ENCODE measurements at places on chromosomes 4 and X.

DNA sequence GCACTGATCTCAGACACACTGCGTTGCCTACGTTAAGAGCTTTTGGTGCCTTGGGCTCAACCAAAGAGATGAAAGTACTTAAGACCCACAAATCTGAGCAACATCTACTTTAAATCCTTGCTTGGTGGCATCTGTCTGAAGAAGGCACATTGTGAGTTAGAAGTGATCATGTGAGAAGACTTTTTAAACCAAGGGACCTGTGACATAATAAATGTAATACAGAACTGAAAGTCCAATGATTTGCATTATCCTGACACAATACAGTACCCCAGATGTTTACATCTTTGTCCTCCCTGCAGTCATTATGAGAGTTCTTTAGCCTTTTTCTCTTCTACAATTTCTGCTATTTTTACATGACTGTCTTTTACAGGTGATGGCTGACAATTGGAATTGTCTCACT is 96.7 kb upstream of the FTHL17 start:
- DNase-seq: no peak

DNA sequence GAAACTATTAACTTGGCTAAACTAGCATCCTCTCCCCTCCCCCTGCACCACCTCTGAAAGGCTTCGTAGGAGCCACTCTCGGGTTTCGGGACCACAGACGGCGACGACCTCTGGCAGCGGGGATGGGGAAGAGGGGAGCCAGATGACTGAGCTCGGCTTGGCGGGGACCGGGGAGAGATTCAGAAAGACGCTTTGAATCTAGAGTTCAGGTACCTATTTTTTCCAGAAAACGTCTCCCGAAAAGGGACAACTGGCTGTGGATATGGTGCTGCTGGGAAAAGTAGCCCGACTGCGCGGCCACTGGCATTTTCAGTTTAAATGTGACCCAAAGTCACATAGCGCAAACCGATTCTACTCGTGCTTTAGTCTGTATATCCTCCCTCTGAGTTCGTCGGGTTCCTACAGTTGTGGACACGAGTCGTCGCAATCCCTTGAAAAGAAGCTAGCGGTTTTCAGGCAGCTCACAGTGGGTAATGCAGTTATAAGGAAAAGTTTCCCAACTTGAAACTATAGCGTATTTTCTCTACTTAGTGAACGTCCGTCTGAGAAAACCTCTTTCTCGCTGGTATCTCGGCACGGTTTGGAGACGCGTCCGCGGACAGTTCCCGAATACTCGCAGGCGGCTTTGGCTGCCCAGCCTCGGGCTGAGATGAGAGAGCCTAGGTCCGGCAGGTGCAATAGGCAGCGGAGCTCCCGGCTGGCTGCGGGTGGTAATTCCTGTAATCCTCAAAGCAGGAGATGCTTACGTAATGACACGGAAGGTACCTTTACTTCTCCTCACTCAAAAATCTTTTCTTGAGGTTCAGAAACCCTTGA is 1.3 kb downstream of the PARM1 start:
- no peak for DNase-seq

DNA sequence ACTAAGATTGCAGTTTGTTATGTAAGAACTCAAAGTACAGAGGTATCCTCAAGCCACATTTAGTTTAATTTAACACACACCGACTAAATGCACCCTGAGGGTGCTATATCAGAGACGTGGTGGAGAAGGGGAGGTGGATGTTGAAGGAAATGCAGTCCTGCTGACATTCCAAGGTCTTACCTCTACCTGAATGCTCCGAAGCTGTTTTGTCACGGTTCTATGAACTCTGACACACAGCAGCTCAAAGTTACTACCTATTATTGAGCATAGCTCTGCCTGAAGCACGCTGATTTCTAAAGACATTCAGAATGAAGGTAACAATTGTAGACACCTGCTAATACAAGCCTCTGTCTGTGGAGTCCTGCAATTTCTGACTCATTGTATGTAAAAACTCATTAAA is 6.7 kb downstream of the CC2D2A start:
- DNase-seq: no peak

- no peak for DNase-seq
These were observed 137.9 kb upstream of the FAM241A start for GRCh38 chr4:112007391-112007790.

- no peak for DNase-seq
These were observed 30.7 kb downstream of the SPARCL1 start for GRCh38 chr4:87498446-87498900.

DNA sequence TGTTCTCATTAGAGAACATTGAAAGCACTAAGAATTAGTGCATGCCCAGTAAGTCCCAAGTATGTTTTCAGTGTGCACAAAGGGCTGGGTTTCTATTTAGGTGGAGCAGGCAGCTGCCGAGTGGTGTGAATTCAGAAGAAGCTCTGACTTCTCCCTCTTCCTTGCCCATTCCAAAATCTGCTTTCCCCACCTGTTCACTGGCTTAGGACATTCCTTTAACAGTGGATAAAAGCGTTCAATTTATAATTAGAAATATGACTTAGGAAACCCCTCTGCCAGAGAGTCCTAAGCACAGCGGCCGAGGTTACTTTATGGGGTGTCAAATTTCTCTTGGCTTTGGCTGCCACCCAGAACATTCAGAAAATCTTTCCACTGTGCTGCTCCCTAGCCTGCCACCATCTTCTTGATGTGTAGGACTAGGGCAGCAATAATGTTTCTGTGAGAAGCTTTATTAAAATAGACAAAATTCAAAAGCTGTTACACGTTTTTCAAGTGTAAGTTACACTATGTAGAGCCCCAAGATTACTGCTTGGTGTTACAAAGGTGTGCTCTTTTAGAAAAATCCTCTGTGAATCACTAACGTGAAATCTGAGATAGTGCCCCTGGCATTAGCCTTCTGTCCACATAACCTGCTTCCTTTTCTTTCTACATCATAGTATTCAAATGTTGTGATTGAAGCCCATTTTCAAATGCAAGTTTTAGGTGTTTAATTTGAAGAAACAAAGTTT is 191.6 kb upstream of the ANKRD50 start:
- DNase-seq: no peak

DNA sequence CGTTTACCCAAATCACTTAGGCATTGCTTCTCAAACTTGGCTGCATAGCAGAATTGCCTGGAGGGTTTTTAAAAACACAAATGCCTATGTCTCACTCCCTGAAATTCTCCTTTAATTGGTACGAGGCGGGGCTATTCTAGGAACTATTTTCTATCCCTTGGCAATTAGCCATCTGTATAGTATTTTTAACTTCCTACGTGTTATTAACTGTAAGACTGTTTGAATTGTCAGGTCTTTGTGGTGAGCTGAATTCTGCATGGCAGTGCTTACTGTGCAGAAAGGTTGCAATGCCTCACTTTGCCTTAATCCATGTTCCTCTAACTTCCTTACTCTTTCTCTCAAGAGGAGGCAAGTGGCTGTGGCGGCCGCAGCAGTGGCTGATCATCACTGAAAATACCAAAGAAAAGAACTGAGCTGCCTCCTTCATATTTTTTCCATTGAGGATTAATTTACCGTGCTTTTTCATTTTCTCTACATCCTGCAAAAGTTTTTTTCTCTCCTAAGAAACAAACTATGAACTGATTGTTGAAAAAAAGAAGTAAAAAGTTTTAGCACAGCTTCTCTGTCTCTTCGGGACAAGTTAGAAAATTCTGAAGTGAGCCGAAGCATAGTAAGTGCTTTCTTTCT is at the start of gene SHROOM3:
TSS of gene SHROOM3 (plus strand) at position 329 of the 627 bp plus-strand sequence. CDS start 824 bp downstream, outside the sequence.
- no peak for DNase-seq

DNA sequence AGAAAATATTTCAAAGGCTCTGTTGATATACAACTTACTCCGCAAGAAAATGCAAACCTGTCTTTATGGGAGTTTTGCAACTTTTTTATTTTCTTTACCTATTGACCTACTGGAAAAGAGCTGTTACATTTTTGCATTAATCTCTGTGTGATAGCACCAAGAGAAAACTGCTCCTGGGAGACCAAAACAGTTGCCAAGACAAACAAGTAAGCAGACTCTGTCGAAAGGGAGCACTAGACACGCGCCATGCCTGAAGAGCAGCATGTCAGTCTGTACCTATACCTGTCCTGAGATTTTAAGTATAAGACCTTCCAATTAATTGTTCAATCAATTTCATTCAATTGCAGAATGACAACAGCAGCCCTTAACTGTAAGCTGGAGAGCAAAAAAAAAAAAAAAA is 56.0 kb upstream of the TECRL start:
- no peak for DNase-seq

DNA sequence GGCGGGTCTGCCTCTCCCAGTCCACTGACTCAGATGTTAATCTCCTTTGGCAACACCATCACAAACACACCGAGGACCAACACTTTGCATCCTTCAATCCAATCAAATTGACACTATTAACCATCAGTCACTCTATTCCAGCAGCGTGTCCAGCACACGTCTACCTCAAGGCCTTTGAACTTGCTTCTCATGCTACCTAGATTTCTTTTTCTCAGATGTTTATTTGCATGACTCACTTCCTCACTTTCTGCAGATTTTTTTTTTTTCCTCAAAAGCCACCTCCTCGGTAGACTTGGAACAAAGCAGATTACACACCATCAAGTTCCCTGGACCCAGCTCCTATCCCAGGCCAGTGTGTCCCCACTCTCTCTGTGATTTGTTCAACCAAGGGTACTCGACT is 49.5 kb downstream of the SUPT20HL2 start:
- no peak for DNase-seq

- no peak for DNase-seq
These were observed 233.9 kb downstream of the ARAP2 start for GRCh38 chr4:36010397-36010929.

DNA sequence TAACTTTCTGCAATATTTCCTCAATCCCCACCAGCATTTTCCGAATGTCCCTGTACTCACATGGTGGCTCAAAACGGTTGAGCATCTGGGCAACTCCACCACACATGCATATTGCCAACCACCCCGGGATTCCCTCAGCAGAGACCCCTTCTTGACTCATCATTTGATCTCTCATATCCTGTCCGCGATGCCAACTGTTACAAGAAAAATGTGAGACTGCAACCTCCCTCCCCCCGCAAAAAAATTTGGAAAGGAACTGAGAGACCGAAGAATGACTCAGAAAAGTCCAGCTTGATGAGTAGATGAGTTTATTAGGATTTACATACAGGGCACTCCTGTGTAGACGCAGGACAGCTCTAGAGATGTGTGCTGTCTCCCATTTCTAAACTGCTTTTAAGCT is 561.4 kb downstream of the ZIC3 start:
- DNase-seq: no peak

All from stimulated activated CD8-positive, alpha-beta memory T cell treated with anti-CD3 and anti-CD28 coated beads, Interleukin-4, amount 100 ng/mL, for 4 hours (primary cell).